ENCODE measurements at places on chromosomes 6 and 20.

GRCh38 chr6:145738265-145738664, 2.9 kb upstream of the EPM2A start:
- no peak for DNase-seq

DNA sequence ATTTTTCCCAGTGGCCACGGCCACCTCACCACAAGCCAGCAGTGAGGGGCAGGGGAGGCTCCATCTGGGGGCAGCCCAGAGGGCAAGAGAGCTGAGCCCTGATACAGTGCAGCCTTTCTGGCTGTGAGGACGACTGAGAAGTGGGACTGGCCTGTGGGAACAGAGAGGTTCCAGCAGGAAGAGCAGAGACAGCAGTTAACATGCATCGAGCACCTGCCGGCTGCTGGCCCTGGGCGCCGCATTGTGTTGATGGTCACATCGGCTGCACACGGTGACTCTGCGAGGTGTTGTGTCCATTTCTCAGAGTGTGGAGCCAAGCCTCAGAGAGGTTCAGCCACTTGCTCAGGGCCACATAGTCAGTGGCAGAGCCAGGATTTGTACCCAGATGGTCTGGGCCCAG, 9.8 kb downstream of the FOXS1 start:
- DNase-seq, result no peak

GRCh38 chr6:111211411-111212030, 124.2 kb downstream of the SLC16A10 start:
- no peak for DNase-seq

- DNase-seq, result no peak
Observed at GRCh38 chr6:122620428-122620827, 10.2 kb downstream of the PKIB start.

- no peak for DNase-seq
Observed at GRCh38 chr6:160766657-160766988, 64.6 kb downstream of the PLG start.

Measured in germinal center (tissue), 1 donor.